Esophagus squamous epithelium (tissue), 5 donors: ENCODE measurements at places on chromosomes 11 and 22.

GRCh38 chr11:60056349-60056969 is at the start of gene MS4A3:
MS4A3 (plus strand) TSS chr11:60056665; CDS start chr11:60061161, 4,496 bp downstream.
- H3K4me3 ChIP-seq, result no peak within 1 kb of the TSS
- H3K27me3 ChIP-seq, result no peaks in the 10 kb centered on the region
- DNase-seq, result no peak
- H3K4me1 ChIP-seq, result no peaks in the 10 kb centered on the region

DNA sequence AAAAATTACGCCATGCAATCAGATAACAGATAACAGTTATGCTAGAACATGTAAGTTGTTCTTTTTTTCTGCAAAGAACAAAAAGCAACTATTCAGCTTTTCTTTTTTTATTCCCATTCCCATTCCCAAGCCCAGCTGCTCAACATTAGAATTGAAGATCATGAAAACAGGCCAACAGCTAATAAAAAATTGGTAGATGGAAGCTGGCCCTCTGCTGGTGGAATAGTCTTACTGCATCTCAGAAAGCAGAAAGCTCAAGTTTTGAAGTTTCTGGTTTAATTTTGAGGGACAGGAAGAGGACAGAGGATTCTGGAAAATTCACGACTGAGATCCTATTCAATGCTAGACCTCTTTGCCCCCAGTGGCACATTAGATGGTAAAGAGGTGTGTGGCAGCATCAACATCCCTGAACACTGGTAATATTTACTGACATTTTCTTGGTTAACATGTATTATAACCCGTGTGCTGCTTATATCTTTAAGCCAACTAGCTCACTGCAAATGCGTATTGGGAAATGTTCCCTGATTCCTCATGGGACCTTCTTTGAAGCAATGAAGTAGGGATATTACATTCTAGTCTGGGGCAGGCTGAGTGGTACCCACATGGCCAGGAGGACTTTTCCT is 591.2 kb downstream of the OPCML start:
- H3K36me3 ChIP-seq, result no peaks in the 10 kb centered on the region
- H3K4me1 ChIP-seq, result peaks cover 18% of the 10 kb centered on the region
- no peak for DNase-seq
- H3K4me3 ChIP-seq, result no peak overlapping the region
- no peak overlapping the region for H3K27ac ChIP-seq

- H3K36me3 ChIP-seq, result no peaks in the 10 kb centered on the region
- no peak overlapping the region for H3K4me3 ChIP-seq
- no peaks in the 10 kb centered on the region for H3K27me3 ChIP-seq
- no peaks in the 10 kb centered on the region for H3K4me1 ChIP-seq
Measured at GRCh38 chr11:131686836-131687235, 316.4 kb downstream of the NTM start.

DNA sequence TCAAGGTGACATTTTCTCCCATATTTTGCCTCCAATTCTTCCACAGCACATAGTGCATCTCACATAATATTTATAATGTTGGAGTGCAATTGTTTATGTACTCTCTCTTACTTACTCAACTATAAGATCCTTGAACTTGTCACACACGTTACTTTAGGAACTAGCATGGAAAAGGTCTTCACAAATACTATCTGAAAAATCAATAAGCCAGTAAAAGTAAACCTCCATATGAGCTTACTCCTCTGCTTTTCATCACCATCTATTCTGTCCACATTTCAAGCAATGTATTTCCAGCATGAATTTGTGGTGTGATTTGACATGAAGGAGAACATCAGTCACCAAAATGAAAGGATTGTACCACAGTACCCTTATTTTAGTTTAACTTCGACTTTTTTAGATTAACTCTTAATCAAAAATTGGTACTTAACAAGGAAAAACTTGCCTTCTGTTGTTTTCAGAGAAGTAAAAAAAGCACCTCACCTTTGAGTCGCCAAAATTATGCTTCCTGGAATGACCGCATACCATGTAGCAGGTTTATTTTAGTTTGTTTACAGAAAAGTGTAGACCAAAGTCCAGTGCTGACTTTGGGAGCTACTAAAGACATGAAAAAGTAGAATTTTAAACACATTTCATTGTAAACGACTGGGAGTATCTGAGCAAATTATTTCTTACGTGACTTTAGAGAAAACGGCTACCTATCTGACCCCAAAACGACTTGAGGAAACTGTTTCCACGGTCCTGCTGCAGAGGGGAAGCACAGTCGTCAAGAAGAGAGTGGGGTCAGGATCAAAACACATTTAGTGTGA is at the start of gene SLC22A9:
Gene SLC22A9 (plus strand): TSS at position 621 of the 806 bp plus-strand sequence. CDS start 272 bp downstream, outside the sequence.
- DNase-seq, result no peak
- no peak within 1 kb of the TSS for H3K27ac ChIP-seq
- H3K4me3 ChIP-seq, result no peak within 1 kb of the TSS
- no peaks in the 10 kb centered on the region for H3K36me3 ChIP-seq
- no peaks in the 10 kb centered on the region for H3K4me1 ChIP-seq
- no peaks in the 10 kb centered on the region for H3K27me3 ChIP-seq

GRCh38 chr22:32310777-32311176 is 46.9 kb upstream of the RFPL3 start:
- DNase-seq, result no peak
- no peaks in the 10 kb centered on the region for H3K36me3 ChIP-seq
- no peaks in the 10 kb centered on the region for H3K4me1 ChIP-seq
- no peak overlapping the region for H3K27ac ChIP-seq
- no peak overlapping the region for H3K4me3 ChIP-seq
- H3K27me3 ChIP-seq, result no peaks in the 10 kb centered on the region

GRCh38 chr11:21142007-21142406 is 472.6 kb downstream of the NELL1 start:
- H3K36me3 ChIP-seq, result no peaks in the 10 kb centered on the region
- DNase-seq, result no peak
- H3K27ac ChIP-seq, result no peak overlapping the region
- no peaks in the 10 kb centered on the region for H3K4me1 ChIP-seq
- no peak overlapping the region for H3K4me3 ChIP-seq

- H3K4me3 ChIP-seq, result no peak overlapping the region
- H3K36me3 ChIP-seq, result no peaks in the 10 kb centered on the region
- no peak for DNase-seq
- H3K27me3 ChIP-seq, result no peaks in the 10 kb centered on the region
- H3K4me1 ChIP-seq, result no peaks in the 10 kb centered on the region
- no peak overlapping the region for H3K27ac ChIP-seq
Measured at GRCh38 chr11:112363527-112363926, 102.9 kb upstream of the PLET1 start.

- H3K4me3 ChIP-seq, result no peak overlapping the region
- no peaks in the 10 kb centered on the region for H3K27me3 ChIP-seq
- no peaks in the 10 kb centered on the region for H3K36me3 ChIP-seq
- no peak for DNase-seq
- H3K27ac ChIP-seq, result no peak overlapping the region
Measured at GRCh38 chr11:126462422-126462821, 106.9 kb downstream of the ST3GAL4 start.

DNA sequence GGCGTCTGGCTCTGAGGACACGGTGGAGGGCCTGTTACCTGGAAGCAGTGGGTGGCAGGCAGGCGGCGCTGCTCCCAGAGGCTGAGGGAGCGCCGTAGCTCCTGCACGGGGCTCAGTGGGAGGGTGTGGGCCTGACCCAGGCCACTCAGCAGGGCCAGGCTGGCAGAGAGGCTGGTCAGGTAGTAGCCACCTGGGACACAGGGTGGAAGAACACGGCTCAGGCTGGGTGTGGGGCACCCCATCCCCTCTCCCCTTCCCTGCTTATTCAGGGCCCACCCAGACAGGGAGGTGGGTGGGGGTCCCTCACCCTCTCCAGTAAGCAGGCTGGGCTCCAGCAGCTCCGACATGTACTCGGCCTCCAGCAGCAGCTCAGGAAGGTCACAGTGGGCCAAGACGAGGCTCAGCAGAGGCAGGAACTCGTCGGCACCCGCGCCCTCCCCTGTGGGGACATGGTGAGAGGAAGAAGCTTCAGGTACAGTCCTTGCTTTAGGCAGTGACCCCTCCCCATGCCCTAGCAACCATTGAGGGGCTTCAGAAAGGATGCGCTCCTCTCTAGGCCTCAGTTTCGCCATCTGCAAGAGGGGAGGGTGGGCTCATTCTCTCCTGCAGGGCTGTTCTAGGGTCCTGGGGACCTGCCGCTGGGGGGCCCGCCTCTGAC is 2.9 kb downstream of the RIN1 start:
- no peaks in the 10 kb centered on the region for H3K27me3 ChIP-seq
- H3K27ac ChIP-seq, result no peak overlapping the region

DNA sequence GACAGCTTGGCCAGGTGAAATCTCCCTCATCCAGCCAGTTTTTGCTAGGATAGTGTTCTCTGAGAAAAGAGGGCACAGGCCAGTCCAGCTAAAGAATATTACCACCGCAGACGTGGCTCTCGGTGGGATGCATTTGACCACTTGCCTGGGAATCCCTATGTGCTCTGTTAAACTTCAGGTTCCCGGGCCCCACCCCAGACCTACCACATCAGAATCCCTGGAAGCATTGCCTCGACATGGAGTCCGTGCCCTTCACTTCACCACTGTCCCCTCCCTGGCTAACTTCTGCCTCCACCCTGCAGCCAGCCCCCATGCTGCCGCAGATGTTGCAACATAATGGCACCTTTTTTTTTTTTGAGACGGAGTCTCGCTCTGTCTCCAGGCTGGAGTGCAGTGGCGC is 56.9 kb upstream of the EMID1 start:
- no peaks in the 10 kb centered on the region for H3K27me3 ChIP-seq
- DNase-seq, result no peak
- peaks cover 20% of the 10 kb centered on the region for H3K4me1 ChIP-seq
- no peak overlapping the region for H3K27ac ChIP-seq
- no peaks in the 10 kb centered on the region for H3K36me3 ChIP-seq

DNA sequence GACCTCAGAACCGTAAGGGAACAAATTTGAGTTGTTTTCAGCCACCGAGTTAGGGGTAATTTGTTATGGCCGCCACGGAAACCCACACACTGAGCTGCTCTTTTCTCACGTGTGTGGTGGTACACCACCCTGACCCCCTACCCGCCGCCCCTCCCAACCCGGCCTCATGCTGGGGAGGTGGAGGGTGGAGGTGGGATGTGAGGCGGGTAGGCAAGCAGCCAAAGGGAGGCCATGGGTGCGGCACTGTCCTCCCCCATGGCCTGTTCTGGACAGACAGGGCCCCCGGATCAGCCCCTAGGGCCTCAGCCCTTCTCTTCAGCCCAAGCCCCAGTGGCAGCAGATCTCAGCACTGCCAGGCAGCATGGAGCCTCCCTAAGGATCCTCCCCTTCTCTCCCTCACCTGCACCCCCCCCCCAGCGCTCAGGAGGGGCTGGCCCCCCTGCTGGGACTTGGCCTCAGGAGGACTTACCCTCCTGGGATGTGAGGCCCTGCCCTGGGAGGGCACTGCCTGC is 7.9 kb downstream of the PRR5 start:
- H3K27ac ChIP-seq, result peak overlapping the region; percentile 50
- peaks cover 9% of the 10 kb centered on the region for H3K36me3 ChIP-seq
- H3K27me3 ChIP-seq, result no peaks in the 10 kb centered on the region
- H3K4me1 ChIP-seq, result peaks cover 23% of the 10 kb centered on the region
- no peak for DNase-seq

GRCh38 chr11:130421697-130422096 is 6.7 kb downstream of the ADAMTS8 start:
- no peak overlapping the region for H3K4me3 ChIP-seq
- peaks cover 36% of the 10 kb centered on the region for H3K27me3 ChIP-seq
- no peaks in the 10 kb centered on the region for H3K36me3 ChIP-seq
- DNase-seq, result no peak
- peaks cover 40% of the 10 kb centered on the region for H3K4me1 ChIP-seq

- H3K27me3 ChIP-seq, result no peaks in the 10 kb centered on the region
- H3K27ac ChIP-seq, result no peak overlapping the region
- no peaks in the 10 kb centered on the region for H3K4me1 ChIP-seq
- no peaks in the 10 kb centered on the region for H3K36me3 ChIP-seq
Measured at GRCh38 chr11:14852571-14853177, 39.4 kb downstream of the CYP2R1 start.

- no peaks in the 10 kb centered on the region for H3K27me3 ChIP-seq
- DNase-seq, result no peak
- H3K4me3 ChIP-seq, result no peak overlapping the region
- peaks cover 11% of the 10 kb centered on the region for H3K4me1 ChIP-seq
- H3K36me3 ChIP-seq, result no peaks in the 10 kb centered on the region
Measured at GRCh38 chr11:73095613-73096012, 46.5 kb downstream of the FCHSD2 start.

GRCh38 chr11:17952487-17952886 is 60.4 kb downstream of the SERGEF start:
- no peak for DNase-seq
- H3K4me3 ChIP-seq, result no peak overlapping the region
- H3K27me3 ChIP-seq, result no peaks in the 10 kb centered on the region
- no peaks in the 10 kb centered on the region for H3K36me3 ChIP-seq
- no peak overlapping the region for H3K27ac ChIP-seq
- H3K4me1 ChIP-seq, result no peaks in the 10 kb centered on the region

DNA sequence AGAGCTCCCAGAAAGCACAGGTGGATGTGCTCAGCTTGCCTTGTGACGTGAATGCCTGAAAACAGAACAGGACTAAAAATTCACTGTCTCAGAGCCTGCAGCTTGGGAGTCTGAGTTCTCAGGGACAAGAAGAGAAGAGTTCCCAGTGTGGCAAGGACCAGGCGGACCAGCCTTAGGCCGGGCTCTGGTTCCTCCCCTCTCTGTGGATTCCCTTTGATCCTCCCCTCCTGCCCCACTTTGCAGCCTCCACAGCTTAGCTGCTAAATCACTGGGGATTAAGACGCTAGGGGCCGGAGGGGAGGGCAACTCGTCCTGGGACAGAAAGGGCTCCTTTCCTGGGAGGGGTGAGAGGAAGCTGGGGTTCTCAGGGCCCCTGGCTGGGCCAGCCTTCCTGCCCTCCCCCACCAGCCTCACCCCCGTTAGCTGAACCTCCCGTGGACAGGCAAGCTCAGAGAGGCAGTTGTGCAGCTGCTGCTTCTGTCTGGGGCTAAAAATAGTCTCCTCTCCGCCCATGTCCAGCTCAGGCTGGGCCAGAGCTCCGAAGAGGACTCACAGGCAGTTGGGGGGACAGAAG is 29.9 kb upstream of the JAM3 start:
- H3K27me3 ChIP-seq, result no peaks in the 10 kb centered on the region
- DNase-seq, result no peak
- H3K36me3 ChIP-seq, result no peaks in the 10 kb centered on the region
- peaks cover 94% of the 10 kb centered on the region for H3K4me1 ChIP-seq
- no peak overlapping the region for H3K4me3 ChIP-seq

- H3K36me3 ChIP-seq, result no peaks in the 10 kb centered on the region
- peaks cover 25% of the 10 kb centered on the region for H3K4me1 ChIP-seq
- no peak overlapping the region for H3K4me3 ChIP-seq
- H3K27ac ChIP-seq, result peak overlapping the region; percentile 58
- no peak for DNase-seq
Measured at GRCh38 chr11:120224972-120225909, 14.4 kb downstream of the OAF start.

GRCh38 chr11:72432347-72433287 is 1.7 kb downstream of the CLPB start:
- H3K27me3 ChIP-seq, result no peaks in the 10 kb centered on the region
- peaks cover 7% of the 10 kb centered on the region for H3K4me1 ChIP-seq
- no peak overlapping the region for H3K4me3 ChIP-seq
- no peak for DNase-seq
- H3K27ac ChIP-seq, result no peak overlapping the region
- H3K36me3 ChIP-seq, result no peaks in the 10 kb centered on the region

DNA sequence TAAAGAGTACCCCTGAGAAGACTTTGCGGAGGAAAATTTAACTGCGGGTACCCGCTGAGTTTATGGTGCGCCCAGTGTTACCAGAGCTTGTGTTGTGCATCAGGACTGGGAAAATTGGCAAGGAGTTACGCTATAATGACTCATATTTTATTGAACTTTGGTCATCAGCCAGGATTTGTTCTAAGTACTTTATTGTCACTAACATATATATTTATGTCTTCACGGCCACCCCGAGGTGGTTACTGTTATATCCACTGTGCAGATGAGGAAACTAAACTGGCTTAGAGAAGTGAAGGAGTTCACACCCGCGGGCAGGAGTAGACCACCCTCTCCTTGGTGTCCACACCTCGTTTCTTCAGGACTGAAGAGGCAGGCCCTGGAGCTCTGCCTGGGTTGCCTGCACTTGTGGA is 667 bp downstream of the ACCS start:
- H3K36me3 ChIP-seq, result no peaks in the 10 kb centered on the region
- peaks cover 25% of the 10 kb centered on the region for H3K4me1 ChIP-seq
- no peaks in the 10 kb centered on the region for H3K27me3 ChIP-seq
- H3K4me3 ChIP-seq, result peak overlapping the region; percentile 63
